ENCODE measurements at places on chromosomes 5 and 9.
A peak's percentile ranks its signal among the peaks of the same experiment; 100 is the strongest.

GRCh38 chr9:128696923-128697707, 5.2 kb upstream of the PKN3 start:
- no peak for DNase-seq

DNA sequence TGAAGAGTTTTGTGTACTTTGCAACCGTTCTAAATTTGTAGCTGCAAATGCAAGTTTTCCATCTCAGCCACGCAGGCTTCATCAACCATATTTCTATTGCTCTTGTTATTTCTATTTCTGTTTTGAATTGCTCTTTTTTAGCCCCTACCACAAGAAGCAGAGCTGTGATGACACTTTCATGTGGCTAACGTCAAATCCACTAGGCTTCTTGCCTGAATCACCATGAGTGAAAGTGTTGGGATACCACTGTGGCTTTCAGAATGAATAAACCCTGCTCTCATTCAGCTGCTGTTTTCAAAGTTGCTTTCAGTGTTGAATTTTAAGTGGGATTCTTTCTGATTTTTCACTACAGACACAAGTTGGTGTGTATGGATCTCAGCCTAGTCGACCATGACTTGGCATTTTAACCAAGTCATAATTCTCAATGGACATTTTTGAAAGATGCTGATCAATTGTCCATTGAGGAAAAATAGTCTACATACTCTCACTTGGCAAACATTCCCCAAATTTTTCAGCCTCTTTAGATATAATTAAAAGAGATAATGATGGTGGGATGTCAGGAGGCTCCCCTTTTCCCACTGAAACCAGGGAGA, 41.0 kb upstream of the MTAP start:
- no peak for DNase-seq

- DNase-seq: peak; percentile 69
These were observed 113.2 kb downstream of the TLE4 start for GRCh38 chr9:79684711-79685575.

- no peak for DNase-seq
These were observed 9.8 kb upstream of the ADRA1B start for GRCh38 chr5:159906463-159906862.

DNA sequence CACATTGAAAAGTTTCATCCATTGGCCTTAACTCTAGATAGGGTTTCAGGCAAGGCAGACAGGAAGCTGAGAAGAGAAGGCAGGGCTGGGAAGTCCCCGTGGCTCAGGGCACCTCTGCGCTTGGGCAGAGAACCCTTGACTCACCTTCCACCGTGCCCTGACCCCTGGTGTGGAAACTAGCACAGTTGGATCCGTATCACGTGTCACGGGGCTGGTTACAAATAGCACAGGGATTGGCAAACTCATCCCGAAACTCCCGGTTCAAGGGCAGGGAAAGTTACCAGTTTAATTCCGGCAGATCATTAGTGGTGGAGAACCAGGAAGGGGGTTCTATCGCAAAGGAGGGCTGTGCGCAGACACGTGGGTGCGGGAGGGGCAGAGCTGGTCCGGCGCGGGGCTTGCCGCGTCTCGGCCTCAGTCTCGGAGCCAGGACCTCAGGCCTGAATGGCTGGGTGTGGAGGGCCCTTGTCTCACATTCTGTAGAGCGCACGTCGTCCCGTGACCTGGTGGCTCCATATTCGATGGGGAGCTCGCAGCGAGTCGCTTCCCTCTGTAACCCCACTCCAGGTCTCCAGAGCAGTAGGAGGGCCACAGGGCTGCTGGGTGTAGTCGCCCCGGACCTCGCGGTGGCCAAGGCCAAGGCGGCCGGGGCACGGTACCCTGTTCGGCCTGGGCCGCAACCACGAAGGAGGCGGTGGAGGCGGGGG, 771 bp upstream of the TMEM171 start:
- peak; percentile 30 for DNase-seq

- DNase-seq: no peak
These were observed 59.2 kb downstream of the COL5A1 start for GRCh38 chr9:134700636-134701350.

DNA sequence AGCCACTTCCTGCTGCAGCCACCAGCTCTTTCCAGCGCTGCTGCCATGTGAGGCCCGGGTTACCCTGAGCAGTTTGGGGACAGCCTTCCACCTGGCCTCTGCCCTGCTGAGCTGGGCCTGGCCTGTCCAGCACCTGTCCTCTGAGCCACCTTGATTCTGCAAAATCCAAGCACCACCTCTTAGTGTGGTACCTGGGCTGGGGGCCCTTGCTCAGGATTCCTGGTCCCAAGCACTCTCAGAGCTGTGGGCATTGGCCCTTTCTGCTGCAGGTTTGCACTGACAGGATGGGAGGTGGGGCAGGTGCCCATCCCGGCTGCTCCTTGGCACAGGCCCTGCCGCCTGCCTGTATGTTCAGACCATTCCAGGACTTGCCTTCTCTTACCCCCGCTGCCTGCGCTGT, 309.2 kb upstream of the IRX4 start:
- DNase-seq: no peak

DNA sequence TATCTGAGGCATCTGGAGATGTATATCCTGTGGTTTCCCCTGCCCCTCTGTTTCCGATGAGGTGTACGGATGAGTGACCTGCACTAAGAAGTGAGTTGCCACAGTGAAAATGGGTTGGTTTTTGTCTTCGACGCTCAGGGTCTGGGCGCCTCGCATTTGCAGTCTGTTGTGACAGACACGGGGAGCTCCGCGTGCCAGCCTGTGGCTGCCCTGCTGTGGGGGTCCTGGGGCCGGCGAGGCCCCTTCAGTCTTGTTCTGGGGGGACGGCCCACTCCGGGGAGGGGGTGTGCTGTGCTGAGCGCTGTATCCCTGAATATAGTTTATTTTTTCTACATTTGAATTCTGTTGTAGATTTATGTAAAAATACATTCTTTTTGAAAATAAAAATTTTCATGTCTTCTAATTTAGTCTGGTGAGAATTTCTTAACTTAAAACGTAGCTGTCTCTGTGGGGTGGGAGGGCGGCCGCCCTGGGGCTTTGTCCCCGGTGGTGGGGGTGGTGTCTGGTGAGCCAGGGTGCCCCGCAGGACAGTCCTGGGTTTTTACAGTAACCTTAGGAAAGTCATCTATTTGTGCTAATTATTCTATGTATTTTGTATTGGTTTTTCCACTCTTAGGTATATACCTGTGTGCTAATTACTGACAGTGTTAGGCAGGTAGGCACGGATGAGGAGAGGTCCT, 4.7 kb downstream of the RNU6ATAC start:
- no peak for DNase-seq

- DNase-seq: no peak
These were observed 71.8 kb upstream of the TAF11L2 start for GRCh38 chr5:17426104-17426749.

GRCh38 chr9:2231101-2231500, 216.0 kb downstream of the SMARCA2 start:
- DNase-seq: no peak

GRCh38 chr5:66697796-66698564, 101.8 kb downstream of the MAST4 start:
- DNase-seq: peak; percentile 27

- peak; percentile 60 for DNase-seq
These were observed 5.5 kb upstream of the MATR3 start for GRCh38 chr5:139287890-139288635.

DNA sequence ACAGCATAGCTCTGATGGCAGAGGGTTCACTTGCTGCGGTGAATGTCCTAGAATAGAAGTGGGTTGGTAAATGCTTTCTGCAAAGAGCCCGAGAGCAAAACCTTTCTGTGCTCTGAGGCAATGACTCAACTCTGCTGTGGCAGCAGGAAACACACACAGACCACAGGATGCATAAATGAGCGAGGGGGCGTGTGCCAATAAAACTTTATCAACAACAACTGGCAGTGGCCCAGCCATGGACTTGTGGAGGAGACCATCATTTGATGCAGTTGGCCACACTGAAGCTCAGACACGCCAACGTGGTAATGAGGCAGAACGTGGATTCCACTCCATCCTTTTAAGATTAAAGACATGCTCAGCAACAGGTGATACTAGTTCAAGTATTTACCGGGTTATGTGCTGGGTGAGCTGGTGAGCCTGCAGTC, 6.8 kb downstream of the MRPL36 start:
- peak; percentile 53 for DNase-seq

GRCh38 chr5:38249812-38250211, 8.5 kb upstream of the EGFLAM start:
- no peak for DNase-seq

- no peak for DNase-seq
These were observed 43.6 kb upstream of the CLPTM1L start for GRCh38 chr5:1388383-1388967.

GRCh38 chr5:40198736-40199135, 481.0 kb upstream of the PTGER4 start:
- peak; percentile 5 for DNase-seq

- DNase-seq: no peak
These were observed 33.8 kb upstream of the NTNG2 start for GRCh38 chr9:132127888-132128534.

DNA sequence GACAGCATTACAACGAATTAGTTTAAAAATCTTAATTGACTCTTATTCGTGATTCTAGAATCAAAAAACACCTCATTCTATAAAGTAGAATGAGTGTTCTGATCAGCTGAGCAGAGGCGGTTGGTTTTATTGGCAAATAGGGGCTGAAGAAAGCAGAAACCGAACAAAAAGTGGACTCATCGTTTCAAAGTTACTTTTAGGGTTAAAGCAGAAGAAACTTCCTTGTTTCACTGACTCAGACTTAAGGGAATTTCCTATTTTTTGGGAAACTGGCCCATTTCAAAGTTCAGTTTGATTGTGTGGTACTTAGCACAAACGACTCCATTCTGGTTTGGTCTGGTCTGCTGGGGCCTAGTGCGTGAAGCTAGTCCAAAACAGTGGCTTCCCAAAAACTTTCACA, 862 bp upstream of the NDUFB6 start:
- DNase-seq: no peak

DNA sequence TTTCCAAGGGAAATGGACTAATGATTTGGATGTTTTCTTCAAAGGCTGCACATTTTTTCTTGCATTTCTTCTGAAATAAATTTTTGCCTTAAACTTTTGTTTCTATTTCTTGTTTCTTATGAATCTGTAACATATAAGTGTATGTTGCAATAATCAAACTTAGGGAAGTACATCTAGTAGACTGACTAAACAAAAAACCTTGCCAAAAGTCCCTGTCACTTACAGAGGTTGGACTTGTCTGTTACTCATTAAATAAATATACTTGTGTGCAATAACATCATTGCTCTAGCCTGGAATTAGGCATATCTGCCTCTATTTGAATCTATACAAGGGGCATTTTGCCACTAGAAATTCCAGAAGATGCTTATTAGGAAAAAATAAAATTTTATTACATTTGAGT, 56.6 kb downstream of the C6 start:
- DNase-seq: peak; percentile 78

DNA sequence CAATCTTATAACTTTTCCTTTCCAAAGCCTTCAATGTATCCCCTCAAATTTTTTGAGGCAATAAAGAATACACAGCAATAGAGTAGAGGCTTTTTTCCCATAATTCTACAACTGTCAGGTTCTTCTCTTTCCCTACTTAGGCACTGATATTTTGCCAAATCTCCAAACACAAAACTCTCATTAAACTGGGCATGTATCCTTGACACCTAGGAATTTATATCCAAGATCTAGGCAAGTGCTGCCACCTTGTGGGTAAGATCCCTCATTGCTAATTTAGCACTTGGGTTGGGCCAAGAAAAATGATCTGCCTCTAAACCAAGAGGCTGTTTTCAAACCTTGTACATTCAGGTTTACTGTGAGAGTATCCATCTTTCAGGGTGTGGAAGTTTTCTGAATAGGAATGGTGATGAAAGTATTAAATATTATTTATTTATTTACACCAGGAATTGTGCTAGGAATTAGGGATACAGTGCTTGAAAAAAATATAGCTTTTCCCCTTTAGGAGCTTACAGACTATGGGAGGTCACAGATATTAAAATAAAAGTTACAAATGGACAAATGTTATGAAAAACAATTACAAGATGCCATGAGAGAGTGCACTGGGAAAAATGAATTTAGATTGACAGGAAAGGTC, 17.6 kb downstream of the TSTD2 start:
- peak; percentile 69 for DNase-seq

GRCh38 chr5:143142596-143143435, 260.7 kb downstream of the NR3C1 start:
- peak; percentile 96 for DNase-seq

DNA sequence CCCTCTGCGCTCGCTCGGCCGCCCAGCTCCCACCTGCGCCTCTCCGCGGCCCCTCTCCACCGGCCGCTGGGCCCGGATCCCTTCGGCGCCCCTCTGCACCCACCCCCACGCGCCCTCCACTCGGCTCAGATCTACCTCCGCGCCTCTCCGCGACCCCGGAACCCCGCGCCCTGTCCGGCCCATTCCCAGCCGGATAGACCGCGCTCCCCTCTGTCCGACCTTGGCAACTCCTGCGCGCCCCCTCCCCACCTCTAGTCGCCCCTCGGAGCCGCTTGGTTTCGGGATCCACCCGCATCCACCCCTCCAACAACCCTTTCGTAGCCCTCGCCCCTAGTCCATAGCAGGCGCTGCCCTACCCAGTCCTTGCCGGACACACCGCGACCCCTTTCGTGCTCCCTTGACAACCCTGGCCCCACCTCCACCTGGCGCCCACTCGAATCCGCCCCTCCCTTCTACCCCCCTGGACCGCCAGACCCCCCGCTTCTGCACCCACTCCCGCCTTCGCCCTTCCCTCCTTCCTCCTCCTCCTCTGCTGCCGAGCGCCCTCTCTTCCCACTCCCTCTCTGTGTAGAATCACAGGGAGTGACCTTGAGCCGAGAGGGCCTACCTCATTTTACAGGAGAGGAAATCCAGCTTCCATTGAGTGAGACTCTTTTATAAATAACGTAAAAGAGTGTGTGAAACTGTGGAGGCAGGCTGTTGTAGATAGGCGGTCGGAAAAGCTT, 525 bp upstream of the AK3 start:
- DNase-seq: peak; percentile 41

- no peak for DNase-seq
These were observed 16.0 kb downstream of the TRMO start for GRCh38 chr9:97906236-97906831.

GRCh38 chr5:36417668-36418067, 116.0 kb upstream of the RANBP3L start:
- no peak for DNase-seq

- DNase-seq: no peak
These were observed 290.5 kb upstream of the RASA1 start for GRCh38 chr5:86977190-86977589.

DNA sequence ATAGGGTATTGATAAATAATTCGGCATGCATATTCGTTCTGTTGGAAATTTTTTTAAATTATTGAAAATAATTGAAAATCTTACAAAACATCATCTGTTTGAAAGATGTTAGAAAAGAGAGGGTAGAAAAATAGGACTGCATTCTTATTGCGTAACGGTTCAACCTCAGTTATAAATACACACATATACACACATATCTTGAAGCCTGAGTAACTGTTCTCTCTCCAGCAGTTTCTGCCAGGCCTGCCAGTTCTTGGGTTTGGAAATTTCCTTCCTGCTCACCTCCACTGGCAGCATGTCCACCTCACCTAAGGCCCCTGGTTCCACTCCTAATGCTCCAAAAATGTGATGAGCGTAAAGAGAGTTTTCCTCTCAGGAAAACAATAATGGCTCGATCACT, 9.1 kb downstream of the SPATA31E1 start:
- no peak for DNase-seq

Data from epithelial cell of esophagus (primary cell).